ENCODE measurements at places on chromosomes 4 and X. TPM values are rescaled to one million over a fixed set of nuclear protein-coding genes. Genes with fewer than 3 reads are reported as not detected.

DNA sequence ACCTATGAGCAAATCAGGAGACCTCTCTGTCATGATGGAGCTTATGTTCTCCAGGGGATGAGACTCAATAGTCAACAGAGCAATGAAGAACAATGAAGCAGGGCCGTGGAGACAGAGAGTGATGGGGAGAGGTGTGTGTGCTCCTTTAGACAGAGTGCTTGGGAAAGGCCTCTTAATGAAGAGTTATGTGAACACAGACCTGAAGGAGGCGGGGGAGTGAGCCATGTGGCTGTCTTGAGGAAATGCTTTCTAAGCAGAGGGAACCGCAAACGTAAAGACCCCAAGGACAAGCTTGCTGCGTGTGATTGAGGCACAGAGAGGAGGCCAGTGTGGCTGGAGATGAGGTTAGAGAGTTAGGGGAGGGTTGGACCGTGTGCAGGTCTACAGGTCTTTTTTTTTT lies 53.1 kb downstream of the CHRNA9 start:
- no peak for DNase-seq

- DNase-seq, result peak; percentile 59
Observed at GRCh38 chrX:56382278-56382677, 150.1 kb downstream of the KLF8 start.

DNA sequence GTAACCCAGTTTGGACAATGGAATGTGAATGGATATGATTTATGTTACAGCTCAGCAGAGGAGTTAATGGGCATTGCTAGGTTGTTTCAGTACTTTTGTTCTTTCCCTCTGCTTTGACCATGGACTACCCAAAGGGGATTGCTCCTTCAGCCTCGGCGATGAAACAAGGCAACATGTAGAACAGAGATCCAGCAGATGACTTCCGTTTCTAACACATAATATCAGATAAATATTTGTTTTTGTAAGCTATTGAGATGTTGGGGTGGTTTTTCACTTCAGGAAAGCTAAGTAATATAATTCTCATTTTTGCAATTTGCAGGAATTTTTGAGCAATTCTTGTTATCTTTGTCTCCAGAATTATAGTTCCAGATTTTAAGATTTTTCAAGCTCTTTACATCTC lies 934.6 kb upstream of the GRID2 start:
- DNase-seq, result no peak

GRCh38 chr4:169260217-169260866 lies 10.4 kb downstream of the SH3RF1 start:
- DNase-seq, result no peak

GRCh38 chr4:52366621-52367020 lies 292.5 kb downstream of the USP46 start:
- DNase-seq, result no peak

- peak; percentile 76 for DNase-seq
Observed at GRCh38 chrX:136768469-136769084, 12.2 kb downstream of the ARHGEF6 start.

CCNA2 gene
- 102 TPM for total RNA-seq
